ENCODE measurements at places on chromosomes 3 and 15. TPM values are rescaled to one million over a fixed set of nuclear protein-coding genes. Genes with fewer than 3 reads are reported as not detected.

DNA sequence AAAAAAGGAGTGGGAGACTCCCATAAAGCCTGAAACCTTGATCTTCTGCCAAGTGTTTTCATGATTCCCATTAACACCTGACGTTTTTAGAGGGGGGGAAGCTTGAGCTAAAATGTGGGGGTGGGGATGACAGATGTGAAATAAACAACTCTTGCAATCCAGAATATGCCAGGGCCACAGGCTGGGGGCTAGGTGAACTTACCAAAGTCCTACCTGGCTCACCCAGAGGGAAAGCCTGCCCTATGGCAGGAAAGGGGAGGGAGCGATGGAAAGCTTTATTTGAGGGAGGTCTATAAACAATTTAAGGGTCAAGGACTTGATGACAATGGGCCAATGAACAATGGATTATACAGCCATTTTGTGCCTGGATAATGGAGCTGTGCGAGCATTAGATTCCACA lies 108.3 kb downstream of the LRIG1 start:
- H3K27ac ChIP-seq = peak overlapping the region; percentile 99
- H3K36me3 ChIP-seq = peaks cover 39% of the 10 kb centered on the region

- no peaks in the 10 kb centered on the region for H3K4me1 ChIP-seq
- H3K36me3 ChIP-seq = peaks cover 2% of the 10 kb centered on the region
- H3K27ac ChIP-seq = no peak overlapping the region
- no peak overlapping the region for H3K4me3 ChIP-seq
These were observed 15.3 kb upstream of the COLQ start for GRCh38 chr3:15536856-15537255.

- no peak for DNase-seq
- no peak overlapping the region for H3K4me3 ChIP-seq
- no peaks in the 10 kb centered on the region for H3K27me3 ChIP-seq
- no peak overlapping the region for H3K27ac ChIP-seq
These were observed 104.5 kb downstream of the NLGN1 start for GRCh38 chr3:173501931-173502489.

DNA sequence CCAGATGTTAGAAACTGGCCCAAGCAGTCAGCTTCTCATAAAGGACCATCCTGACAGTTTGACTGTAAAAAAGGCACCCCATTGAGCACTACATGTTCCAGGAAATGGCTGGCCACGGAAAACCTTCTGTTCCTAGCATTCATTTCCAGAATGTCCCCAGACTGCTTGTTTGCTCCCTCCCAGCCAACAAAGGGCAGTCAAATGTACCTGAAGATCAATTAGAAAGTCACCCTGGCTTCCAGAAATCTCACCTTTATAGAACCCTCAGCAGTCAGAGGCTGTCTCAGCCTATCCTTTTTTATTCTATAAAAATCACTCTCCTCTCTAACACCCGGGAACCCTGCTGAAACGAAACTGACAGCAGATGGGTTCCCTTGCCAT lies 784 bp upstream of the SAMMSON start:
- peaks cover 28% of the 10 kb centered on the region for H3K4me1 ChIP-seq
- no peak for DNase-seq
- no peaks in the 10 kb centered on the region for H3K27me3 ChIP-seq
- peak overlapping the region; percentile 81 for H3K27ac ChIP-seq

DNA sequence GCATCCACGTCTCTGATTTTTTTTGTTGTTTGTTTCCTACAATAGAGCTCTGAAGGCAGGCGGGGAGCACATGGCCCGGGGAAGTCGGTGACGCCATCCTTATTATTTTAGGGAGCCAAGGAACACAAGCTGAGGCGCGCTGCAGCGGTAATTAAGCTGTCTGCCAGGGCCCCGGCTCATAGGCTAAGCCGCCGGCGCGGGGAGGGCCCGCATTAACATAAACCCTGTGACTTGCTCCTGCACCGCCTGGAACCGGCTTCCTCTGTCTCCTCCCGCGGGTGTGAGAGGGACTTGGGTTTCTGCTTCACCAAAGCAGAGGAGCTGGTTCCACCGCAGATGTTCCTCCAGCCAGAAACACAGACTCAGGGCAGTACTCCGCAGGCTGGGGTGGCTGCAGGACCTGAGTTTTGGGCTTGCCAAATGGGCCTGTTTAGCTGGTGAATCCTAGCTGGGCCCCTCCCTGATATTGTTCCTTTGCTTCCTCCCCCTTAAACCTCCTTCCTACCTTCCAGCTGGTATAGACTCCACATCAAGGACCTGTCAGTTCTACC lies 25.3 kb downstream of the ANP32A start:
- H3K27me3 ChIP-seq = no peaks in the 10 kb centered on the region
- peaks cover 70% of the 10 kb centered on the region for H3K4me1 ChIP-seq
- peak overlapping the region; percentile 60 for H3K27ac ChIP-seq
- H3K36me3 ChIP-seq = peaks cover 3% of the 10 kb centered on the region

- peaks cover 8% of the 10 kb centered on the region for H3K36me3 ChIP-seq
- DNase-seq = no peak
- H3K27me3 ChIP-seq = no peaks in the 10 kb centered on the region
These were observed 16.5 kb upstream of the MUSTN1 start for GRCh38 chr3:52851348-52851747.

GRCh38 chr15:77568973-77569728 lies 63.6 kb downstream of the LINGO1 start:
- no peak for DNase-seq
- H3K27me3 ChIP-seq = peaks cover 2% of the 10 kb centered on the region
- H3K36me3 ChIP-seq = no peaks in the 10 kb centered on the region
- H3K27ac ChIP-seq = peak overlapping the region; percentile 83
- peak overlapping the region; percentile 59 for H3K4me3 ChIP-seq

DNA sequence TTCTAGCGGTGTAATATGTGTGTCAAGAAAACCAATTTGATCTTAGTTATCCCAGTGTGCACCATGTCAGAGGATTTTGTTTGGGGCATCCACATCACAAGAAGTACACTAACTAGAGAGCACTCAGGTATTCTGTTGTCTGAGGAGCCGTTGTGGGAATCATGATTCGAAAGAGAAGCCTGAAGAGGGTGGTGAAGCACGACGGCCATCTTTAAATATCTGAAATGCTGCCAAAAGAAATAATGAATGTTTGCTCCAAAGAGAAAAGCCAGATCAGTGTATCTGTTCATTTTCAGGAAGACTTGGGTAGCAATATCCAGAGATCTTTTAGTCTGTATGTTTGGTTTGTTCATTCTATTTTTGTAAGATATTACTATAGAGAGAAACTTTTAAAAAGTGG lies 180.7 kb downstream of the KLHL25 start:
- no peaks in the 10 kb centered on the region for H3K36me3 ChIP-seq
- peaks cover 32% of the 10 kb centered on the region for H3K4me1 ChIP-seq
- peak overlapping the region; percentile 39 for H3K4me3 ChIP-seq
- no peak for DNase-seq
- H3K27me3 ChIP-seq = no peaks in the 10 kb centered on the region

- H3K27ac ChIP-seq = no peak overlapping the region
- DNase-seq = no peak
- H3K4me3 ChIP-seq = no peak overlapping the region
- H3K27me3 ChIP-seq = peaks cover 20% of the 10 kb centered on the region
These were observed 6.7 kb downstream of the CNTN3 start for GRCh38 chr3:74607803-74608202.

GRCh38 chr3:47414161-47414564 lies 33.3 kb downstream of the PTPN23 start:
- DNase-seq = no peak
- H3K27me3 ChIP-seq = no peaks in the 10 kb centered on the region
- H3K4me3 ChIP-seq = no peak overlapping the region
- H3K4me1 ChIP-seq = no peaks in the 10 kb centered on the region
- peak overlapping the region; percentile 12 for H3K27ac ChIP-seq
- H3K36me3 ChIP-seq = peaks cover 9% of the 10 kb centered on the region

GRCh38 chr3:187165144-187165543 lies 25.8 kb upstream of the RPL39L start:
- peaks cover 29% of the 10 kb centered on the region for H3K4me1 ChIP-seq
- H3K27ac ChIP-seq = no peak overlapping the region
- no peak overlapping the region for H3K4me3 ChIP-seq
- H3K27me3 ChIP-seq = peaks cover 12% of the 10 kb centered on the region
- H3K36me3 ChIP-seq = peaks cover 2% of the 10 kb centered on the region

GRCh38 chr3:94686208-94686607 lies 623.3 kb downstream of the NSUN3 start:
- H3K36me3 ChIP-seq = no peaks in the 10 kb centered on the region
- H3K4me1 ChIP-seq = no peaks in the 10 kb centered on the region
- no peak for DNase-seq
- H3K27ac ChIP-seq = no peak overlapping the region
- no peak overlapping the region for H3K4me3 ChIP-seq

GRCh38 chr3:152910211-152910610 lies 75.3 kb downstream of the P2RY1 start:
- DNase-seq = no peak
- H3K27me3 ChIP-seq = no peaks in the 10 kb centered on the region
- no peaks in the 10 kb centered on the region for H3K36me3 ChIP-seq
- no peak overlapping the region for H3K4me3 ChIP-seq
- peaks cover 8% of the 10 kb centered on the region for H3K4me1 ChIP-seq
- no peak overlapping the region for H3K27ac ChIP-seq

- H3K27me3 ChIP-seq = no peaks in the 10 kb centered on the region
- H3K36me3 ChIP-seq = peaks cover 11% of the 10 kb centered on the region
- peaks cover 32% of the 10 kb centered on the region for H3K4me1 ChIP-seq
- DNase-seq = no peak
These were observed 41.1 kb downstream of the GPD1L start for GRCh38 chr3:32147509-32147908.

DNA sequence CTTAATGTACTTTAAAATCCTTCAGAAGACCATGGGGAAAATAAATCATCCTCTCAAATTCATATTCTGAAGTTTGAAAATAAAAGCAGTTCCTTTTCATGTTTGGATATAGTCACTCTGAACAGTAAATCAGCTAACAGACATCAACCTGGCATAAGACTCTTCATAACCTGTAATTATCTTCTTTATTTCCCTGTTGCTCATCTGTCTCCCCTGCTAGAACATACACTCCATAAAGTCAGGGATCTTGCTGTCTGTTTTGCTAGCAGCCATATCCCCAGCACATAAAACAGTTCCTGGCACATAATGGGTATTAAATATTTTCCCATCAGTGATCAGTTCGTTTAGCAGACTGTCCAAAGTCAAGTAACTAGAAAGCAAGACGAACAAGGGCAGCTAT lies 11.2 kb downstream of the VGLL4 start:
- H3K4me3 ChIP-seq = no peak overlapping the region
- peaks cover 92% of the 10 kb centered on the region for H3K4me1 ChIP-seq
- no peak for DNase-seq
- no peaks in the 10 kb centered on the region for H3K36me3 ChIP-seq
- peak overlapping the region; percentile 86 for H3K27ac ChIP-seq

- DNase-seq = no peak
- H3K4me3 ChIP-seq = no peak overlapping the region
- no peak overlapping the region for H3K27ac ChIP-seq
- H3K36me3 ChIP-seq = peaks cover 1% of the 10 kb centered on the region
- H3K4me1 ChIP-seq = no peaks in the 10 kb centered on the region
- peaks cover 21% of the 10 kb centered on the region for H3K27me3 ChIP-seq
These were observed 76.3 kb upstream of the IQSEC1 start for GRCh38 chr3:13149330-13150108.

DNA sequence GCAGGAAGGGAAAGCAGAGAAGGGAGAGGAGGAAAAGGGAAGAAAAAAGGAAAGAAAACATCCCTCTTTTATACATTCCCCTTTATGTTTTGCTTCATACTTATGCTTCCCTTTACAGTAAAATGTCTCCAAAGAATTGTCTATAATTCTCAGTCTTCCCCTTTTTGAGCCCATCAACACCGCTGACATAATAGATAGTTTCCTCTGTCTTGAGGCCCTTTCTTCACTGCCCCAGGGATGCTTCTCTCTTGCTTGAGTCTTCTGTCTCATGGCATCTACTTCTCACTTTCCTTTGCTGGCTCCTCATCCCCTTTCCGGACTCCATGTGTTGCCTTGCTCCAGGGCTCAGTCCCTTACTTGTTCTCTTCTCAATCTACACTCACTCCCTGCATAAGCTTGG lies 99.7 kb upstream of the DAZL start:
- H3K4me1 ChIP-seq = no peaks in the 10 kb centered on the region
- DNase-seq = no peak
- no peak overlapping the region for H3K27ac ChIP-seq
- no peaks in the 10 kb centered on the region for H3K36me3 ChIP-seq
- H3K27me3 ChIP-seq = peaks cover 30% of the 10 kb centered on the region
- no peak overlapping the region for H3K4me3 ChIP-seq

DNA sequence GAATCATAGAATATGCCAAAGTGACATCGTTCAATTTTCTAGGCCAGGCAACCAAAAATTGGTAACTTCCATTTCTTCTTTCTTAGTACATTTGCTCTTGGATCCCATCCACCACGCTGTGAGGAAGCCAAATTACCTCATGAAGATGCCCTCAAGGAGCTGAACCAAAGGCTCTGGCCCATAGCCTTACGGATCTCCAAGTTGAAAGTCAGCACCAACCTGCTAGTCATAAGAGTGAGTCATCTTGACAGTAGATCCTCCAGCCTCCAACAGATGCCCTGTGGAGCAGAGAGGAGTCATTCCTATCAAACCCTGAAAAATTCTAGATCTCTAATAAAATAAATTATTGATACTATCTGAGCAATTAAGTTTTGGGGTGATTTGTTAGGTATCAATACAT lies 322.5 kb upstream of the COL8A1 start:
- no peaks in the 10 kb centered on the region for H3K27me3 ChIP-seq
- no peak for DNase-seq
- H3K4me3 ChIP-seq = no peak overlapping the region
- H3K36me3 ChIP-seq = peaks cover 11% of the 10 kb centered on the region

GRCh38 chr3:159244933-159245332 lies 443.1 kb downstream of the MFSD1 start:
- H3K4me3 ChIP-seq = no peak overlapping the region
- no peak for DNase-seq
- no peaks in the 10 kb centered on the region for H3K36me3 ChIP-seq
- no peak overlapping the region for H3K27ac ChIP-seq
- H3K4me1 ChIP-seq = no peaks in the 10 kb centered on the region
- peaks cover 4% of the 10 kb centered on the region for H3K27me3 ChIP-seq

- no peak overlapping the region for H3K27ac ChIP-seq
- H3K4me1 ChIP-seq = no peaks in the 10 kb centered on the region
- peaks cover 3% of the 10 kb centered on the region for H3K27me3 ChIP-seq
- H3K36me3 ChIP-seq = no peaks in the 10 kb centered on the region
These were observed 35.1 kb upstream of the ZDHHC23 start for GRCh38 chr3:113912552-113913236.

DNA sequence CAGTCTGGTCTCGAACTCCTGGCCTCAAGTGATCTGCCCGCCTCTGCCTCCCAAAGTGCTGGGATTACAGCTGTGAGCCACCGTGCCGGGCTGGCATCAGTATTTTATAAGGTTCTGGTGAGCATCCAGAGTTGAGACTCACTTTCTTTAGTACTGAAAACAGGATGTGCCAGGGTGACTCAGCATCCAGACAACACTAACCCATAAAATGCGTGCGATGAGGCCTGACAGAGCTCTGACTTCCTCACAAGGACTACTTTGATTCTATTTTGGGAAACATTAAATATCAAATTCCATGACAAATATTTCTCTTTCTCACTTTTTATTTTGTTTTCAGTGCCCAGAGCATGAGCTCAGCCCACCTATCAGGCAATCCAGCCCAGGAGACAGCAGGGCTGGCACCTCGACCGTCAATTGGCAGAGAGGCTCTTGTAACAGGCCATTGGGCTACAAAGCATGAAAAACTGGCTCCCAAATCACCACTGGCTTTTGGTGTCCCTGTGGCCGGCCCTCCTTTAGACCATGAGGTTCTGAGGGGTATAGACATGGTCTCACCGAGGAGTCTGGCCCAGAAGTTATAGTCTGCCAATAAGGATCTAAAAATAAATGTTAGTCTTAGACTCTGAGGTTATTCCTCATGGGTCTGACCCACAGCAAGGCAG lies 75.0 kb downstream of the FEM1B start:
- DNase-seq = peak; percentile 73
- peak overlapping the region; percentile 100 for H3K27ac ChIP-seq
- peak overlapping the region; percentile 42 for H3K4me3 ChIP-seq
- H3K36me3 ChIP-seq = peaks cover 72% of the 10 kb centered on the region
- H3K4me1 ChIP-seq = peaks cover 93% of the 10 kb centered on the region
- no peaks in the 10 kb centered on the region for H3K27me3 ChIP-seq

The HLTF gene
- 29.8 TPM for total RNA-seq

The TF gene
- total RNA-seq = 3.8 TPM

The SIDT1 gene
- total RNA-seq = not detected

The ATP13A4 gene
- not detected for total RNA-seq

The MYL3 gene
- total RNA-seq = 0.82 TPM
